ENCODE measurements at places on chromosomes 16 and 17. TPM values are rescaled to one million over a fixed set of nuclear protein-coding genes. Genes with fewer than 3 reads are reported as not detected.
A peak's percentile ranks its signal among the peaks of the same experiment; 100 is the strongest.

The MYH2 gene
- total RNA-seq = 0.72 TPM

The PIRT gene
- 0.24 TPM for total RNA-seq

The ABCA6 gene
- total RNA-seq = 17.1 TPM

The CTRB2 gene
- not detected for total RNA-seq

The RAP1GAP2 gene
- 16.6 TPM for total RNA-seq

The PIPOX gene
- total RNA-seq = 0.48 TPM

The CLDN9 gene
- not detected for total RNA-seq

DNA sequence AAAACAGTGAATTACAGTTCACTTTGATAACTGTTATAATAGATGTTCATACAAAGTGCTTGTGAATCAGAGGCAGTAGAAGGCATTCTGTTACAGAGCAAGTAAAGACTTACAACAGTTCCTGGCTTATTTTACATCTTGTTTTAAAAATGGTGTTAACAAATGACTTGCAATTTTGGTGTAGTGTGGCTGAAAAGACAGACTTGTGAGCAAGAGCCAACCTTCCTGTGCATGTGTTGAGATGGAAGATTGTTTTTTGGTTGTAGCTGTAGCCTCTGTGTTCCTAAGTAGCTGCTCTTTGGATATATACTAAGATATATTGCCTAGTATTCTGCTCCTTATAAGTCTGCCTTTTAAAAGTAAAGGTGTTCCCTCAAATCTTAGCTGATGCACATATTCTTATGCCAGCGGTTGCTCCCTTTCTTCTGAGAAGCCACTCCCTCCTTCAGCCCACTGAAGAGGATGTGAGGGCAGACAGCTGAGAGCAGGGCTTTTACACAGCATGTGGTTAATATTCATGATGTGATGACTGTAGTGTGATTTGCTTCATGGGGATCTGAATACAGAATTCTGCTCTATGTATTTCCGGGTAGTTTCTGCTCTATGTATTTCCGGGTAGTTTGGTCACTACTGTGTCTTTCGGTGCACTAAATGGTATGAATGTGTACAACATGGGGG, 182.3 kb downstream of the PHKB start:
- no peak for DNase-seq

- no peak for DNase-seq
Observed at GRCh38 chr17:12947047-12947446, 70.8 kb downstream of the ELAC2 start.

- DNase-seq = no peak
Observed at GRCh38 chr16:586047-586644, 3.7 kb upstream of the RAB40C start.

- no peak for DNase-seq
Observed at GRCh38 chr17:64252831-64253230, 10.2 kb downstream of the TEX2 start.

- no peak for DNase-seq
Observed at GRCh38 chr16:85485379-85485778, 127.7 kb upstream of the GSE1 start.

DNA sequence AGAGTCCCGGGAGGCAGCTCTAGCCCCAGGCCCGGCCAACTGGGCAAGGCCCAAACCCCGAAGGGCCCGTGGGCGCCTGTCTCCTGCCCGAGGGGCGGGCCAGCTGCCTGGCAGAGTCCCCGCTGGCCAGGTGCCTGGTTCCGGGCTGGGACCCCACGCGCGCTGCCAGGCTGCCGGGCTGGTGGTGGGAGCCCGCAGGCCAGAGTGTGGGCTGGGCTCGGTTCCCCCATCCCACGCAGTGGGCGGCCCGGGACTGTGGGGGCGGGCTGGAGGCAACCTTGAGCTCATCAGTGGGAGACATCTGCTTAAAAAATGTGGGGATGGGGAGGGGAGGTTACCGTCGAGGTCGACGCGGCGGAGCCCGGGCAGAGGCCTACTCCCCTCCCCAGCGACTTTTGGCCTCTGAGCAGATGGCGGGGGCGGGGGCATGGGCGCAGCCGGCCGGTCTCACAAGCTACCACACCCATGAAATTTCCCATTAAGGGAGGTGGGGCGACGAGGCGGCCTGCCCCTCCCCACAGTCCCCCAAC, 176.4 kb upstream of the GSE1 start:
- DNase-seq = peak; percentile 84

GRCh38 chr16:59168461-59169114, 434.5 kb upstream of the GOT2 start:
- no peak for DNase-seq

DNA sequence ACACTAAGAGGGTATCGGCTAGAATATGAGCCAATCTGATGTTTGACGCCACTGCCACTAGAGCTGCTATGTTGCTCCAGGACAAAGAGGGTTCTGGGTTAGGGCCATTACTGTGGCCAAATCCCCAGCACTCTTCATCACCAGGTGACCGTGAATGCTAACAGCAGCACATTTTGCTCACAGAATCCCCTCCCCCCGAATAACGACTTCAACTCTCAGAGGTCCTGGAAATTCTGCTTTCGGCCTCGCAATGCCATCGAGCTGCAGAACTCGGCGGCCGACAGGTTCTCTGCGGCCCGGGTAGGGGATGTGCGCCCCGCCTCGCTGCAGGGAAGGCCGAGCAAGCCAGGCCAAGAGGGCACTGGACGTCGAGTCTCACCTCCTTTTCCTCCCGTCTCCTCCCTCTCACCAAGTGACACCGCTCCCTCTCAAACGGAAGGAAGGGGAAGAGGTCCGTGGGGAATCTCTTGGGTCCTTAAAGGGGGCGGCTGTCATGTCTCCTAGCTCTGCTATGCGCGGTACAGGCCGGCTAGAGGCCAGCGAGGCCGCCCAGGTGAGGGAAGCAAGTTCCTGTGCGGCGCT, 31.9 kb downstream of the CDK5R1 start:
- DNase-seq = no peak

GRCh38 chr17:42249681-42250446, 26.3 kb downstream of the STAT5B start:
- no peak for DNase-seq

DNA sequence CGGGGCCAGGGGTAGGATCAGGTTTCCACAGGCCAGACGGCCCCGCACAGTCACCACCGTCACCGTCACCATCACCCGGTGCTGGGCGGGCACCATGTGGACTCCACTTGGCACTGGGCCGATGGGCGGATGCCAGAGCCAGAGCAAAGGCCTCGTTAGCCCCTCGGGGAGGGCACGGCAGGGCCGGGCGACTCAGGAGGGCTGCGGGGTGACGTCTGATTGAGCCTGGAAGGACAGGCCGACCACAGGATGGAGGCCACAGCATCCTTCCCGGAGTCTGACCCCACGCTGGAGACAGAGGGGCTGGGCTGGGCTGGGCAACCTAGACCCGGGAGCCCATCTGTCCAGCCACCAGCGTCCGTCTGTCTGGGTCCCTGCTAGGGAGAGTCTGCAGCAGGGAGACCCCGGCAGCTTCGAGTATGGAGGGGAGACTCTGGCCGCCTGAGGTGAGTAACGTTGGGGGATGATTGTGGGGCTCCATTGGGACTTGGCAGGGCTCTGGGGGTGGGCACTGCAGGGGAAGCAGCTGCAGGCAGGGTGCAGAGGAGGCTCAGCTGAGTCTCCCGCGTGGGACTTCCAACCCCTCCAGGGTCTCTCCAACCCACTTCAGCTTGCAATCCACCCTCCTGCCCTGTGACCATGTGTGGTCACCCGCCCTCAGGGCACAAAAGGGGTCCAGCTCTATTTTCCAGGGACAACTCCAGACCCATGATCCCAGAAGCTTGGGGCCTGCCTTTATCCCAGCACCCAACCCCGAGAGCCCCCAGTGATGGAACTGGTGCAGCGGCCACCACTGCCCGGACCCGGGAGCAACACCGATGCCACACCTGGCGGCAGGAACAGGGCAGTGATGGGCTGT, 22.6 kb downstream of the SLC25A10 start:
- DNase-seq = no peak

GRCh38 chr16:46899443-46900143, 15.4 kb downstream of the GPT2 start:
- no peak for DNase-seq

GRCh38 chr16:9340526-9341256, 249.2 kb downstream of the HAPSTR1 start:
- DNase-seq = peak; percentile 68

DNA sequence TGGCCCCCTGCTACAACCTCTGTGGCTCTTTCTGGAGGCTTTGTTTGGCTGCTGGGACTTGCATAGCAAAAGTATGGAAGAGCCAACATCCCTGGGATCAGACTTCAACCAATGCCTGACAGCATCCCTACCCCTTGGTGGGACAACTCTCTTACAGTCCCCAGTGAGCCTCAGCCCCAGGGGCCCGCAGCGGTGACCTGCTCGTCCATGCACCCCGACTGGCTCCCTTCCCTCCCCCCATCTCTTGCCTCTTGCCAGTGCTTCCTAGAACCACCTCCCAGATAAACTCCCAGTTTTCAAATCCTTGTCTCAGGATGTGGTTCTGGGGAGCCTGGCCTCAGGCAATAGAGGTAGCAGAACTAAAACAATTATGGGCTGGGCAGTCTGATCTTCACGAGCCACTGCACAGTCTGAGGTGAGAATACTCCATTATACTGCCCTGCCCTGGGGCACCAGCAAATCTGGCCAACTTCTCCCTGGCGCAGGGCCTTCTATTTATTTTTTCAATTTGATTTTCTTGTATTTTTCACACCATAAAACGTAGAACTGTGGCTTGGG, 86.6 kb upstream of the BRD7 start:
- no peak for DNase-seq
